ENCODE measurements at places on chromosomes 3 and 15.

DNA sequence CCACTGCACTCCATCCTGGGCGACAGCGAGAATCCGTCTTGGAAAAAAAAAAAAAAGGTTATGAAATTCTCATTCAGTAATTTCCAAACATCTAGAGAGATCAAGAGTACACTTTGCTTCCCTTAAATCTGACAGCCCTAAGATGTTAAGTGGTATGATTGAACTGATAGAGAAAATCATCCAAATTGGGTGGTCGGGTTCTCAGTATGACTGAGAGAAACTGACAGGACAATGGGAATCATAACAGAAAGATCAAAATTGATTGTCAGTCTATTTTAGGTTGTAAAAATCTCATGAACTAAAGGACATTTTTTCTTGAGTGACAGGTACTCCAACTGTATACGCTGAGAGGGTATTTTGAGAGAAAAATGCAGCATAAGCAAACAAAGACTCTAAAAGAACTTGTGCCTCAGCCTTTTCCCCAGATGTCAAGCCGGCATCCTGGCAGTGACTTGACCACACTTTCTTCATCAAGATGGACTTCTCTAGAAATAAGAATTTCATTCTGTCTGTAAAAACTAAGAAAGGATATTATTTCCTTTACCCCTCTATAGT, 65.8 kb downstream of the MYO5A start:
- DNase-seq: no peak

DNA sequence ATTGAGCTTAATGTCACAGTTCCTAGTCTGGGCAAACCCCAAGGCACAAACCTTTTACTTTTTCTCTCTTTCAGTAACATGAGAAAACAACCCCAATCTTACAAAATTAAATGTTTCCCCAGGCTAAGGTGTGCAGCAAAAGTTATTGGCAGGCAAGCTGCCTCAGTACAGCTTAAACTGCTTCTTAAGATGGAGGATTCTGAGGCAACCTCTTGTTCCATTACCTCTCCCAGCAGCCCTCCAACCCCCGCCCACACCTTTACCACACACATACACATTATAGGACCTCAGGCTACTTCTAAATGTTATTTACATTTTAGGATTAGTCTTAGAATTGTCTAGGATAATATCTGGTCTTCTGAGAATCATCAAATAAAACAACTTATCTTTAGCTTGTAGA, 22.3 kb upstream of the CBLB start:
- DNase-seq: no peak

- no peak for DNase-seq
Observed at GRCh38 chr15:51099185-51099584, 4.5 kb upstream of the TNFAIP8L3 start.

GRCh38 chr3:149089395-149089794, 3.1 kb upstream of the HLTF start:
- no peak for DNase-seq

GRCh38 chr15:57227899-57228298, 148.4 kb upstream of the CGNL1 start:
- DNase-seq: no peak

DNA sequence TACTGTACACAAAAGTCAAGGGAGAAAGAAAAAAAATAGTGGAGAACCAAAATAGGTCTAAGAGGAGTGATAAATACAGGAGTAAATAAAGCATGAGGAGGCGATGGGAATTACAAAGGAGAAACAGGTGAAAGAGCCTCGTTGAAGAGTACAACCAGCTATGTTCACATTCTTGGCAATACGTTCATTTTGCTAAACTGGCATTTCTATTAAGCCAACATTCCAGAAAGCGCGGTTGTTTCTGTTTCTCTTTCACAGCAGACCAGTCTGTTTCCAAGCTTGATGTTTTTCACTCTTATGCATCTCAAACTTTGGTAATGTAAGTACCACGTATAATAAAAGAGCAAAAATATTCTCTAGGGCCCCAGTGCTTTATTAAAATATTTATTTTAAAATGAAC, 74.5 kb downstream of the NSUN3 start:
- DNase-seq: no peak

- DNase-seq: no peak
Observed at GRCh38 chr3:98718730-98719129, 44.4 kb upstream of the ST3GAL6 start.

- DNase-seq: no peak
Observed at GRCh38 chr15:70362886-70363285, 265.2 kb upstream of the TLE3 start.

DNA sequence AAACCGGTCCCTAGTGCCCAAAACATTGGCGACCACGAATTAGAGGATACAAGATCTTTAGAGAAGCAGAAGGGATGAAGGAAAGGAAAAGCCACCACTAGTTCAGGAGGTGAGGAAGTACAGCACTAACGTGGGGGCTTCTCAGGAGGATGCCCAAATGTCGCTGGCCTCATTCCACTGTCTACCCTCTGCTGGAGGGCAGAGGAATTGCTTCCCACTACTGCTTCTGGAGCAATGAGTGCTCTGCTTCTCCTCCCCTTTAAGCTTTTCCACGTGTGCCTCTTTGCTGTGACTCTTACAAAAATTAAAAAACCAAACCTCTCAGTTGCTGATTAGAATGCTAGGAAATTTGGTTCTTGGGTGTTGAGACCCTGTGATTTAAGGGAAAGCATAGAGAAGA, 281.3 kb downstream of the CLSTN2 start:
- no peak for DNase-seq

DNA sequence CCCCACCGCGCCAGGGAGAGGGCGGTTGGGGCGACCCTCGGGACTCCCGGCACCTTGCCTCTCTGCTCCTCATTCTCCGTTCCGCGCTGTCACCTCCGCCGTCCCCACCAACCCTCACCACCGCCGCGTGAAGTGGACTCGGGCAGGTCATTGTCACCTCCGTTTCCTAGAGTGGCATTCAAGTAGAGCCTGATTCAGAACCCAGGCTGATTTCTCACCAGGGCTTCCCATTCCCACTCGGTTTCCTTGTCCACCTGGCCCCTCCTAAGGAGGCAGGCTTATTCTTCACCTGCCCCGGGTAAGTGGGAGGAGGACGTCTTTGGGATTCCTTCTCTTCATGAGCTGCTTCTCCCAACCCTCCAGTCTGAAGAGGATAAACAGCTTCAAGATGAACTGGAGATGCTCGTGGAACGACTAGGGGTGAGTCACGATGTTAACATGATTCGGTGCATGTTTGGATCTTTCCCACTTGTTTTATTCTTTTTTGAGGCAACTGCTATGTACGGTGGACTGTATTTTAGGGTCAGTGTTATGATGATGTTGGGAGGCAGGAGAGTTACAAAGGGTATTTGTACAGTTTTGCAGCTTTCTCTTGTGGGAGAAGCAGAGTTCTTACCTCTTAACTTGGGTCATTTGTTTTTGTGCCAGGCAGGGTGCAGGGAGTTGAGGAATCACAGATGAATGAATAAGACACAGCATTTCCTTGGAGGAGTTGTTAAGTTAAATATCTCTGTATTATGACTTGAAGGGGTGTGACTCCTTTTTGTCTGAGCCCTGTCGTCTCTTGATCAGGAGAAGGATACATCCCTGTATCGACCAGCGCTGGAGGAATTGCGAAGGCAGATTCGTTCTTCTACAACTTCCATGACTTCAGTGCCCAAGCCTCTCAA, 692 bp downstream of the PSMD2 start:
- DNase-seq: no peak

GRCh38 chr3:36416599-36416998, 36.3 kb downstream of the STAC start:
- DNase-seq: no peak

GRCh38 chr3:159062734-159063410, 261.0 kb downstream of the MFSD1 start:
- no peak for DNase-seq

GRCh38 chr3:27669591-27669990, 52.5 kb downstream of the EOMES start:
- DNase-seq: no peak

DNA sequence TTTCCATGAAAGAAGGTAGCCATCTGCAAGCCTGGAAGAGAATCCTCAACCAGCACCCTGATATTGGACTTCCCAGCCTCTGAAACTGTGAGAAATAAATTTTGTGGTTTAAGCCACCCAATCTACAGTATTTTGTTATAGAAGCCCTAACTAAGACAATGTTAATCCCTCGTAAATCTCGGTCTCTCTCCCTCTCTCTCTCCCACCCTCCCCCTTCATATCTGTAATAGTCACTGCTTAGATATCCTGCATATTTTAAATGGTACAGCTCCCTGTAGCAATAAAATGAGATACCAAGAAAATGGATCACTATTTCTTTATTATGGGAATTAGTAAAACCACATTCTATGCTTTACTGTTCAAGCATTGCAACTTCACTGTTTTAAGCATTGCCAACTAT, 21.0 kb upstream of the FAM174B start:
- DNase-seq: no peak

GRCh38 chr3:183477801-183478456, 49.5 kb upstream of the MCF2L2 start:
- no peak for DNase-seq

DNA sequence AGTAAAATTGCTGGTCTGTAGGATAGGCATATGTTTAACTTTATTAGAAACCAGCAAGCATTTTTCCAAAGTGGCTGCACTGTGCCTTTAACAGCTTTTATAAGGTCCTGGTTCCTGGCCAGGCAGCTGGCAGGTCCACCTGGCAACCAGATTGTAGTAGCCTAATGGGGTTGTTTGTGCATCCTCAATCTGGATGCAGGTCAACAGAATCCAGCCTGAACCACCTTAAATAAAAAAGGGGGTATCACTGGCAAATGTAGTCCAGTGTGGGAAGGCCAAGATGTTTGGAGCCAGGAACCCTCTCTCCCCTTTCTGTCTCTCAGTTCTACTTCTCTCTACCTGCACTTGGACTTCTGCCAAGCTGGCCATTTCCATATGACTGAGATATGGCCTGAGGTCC, 200.3 kb downstream of the ZNF621 start:
- no peak for DNase-seq

- DNase-seq: no peak
Observed at GRCh38 chr3:158447408-158447807, 123.6 kb upstream of the MLF1 start.

Measured in effector CD4-positive, alpha-beta T cell (primary cell).